Activated T-helper 1 cell treated with anti-CD3 and anti-CD28 coated beads, Interleukin-12 subunit alpha, Interleukin-12 subunit beta, Interleukin-2, Interleukin-4 antibody, amounts not matched to agents 30 ng/mL and 10 ng/mL and 1 ng/mL, durations not matched to agents 14 hours and 24 hours and 36 hours (primary cell): ENCODE measurements at places on chromosomes 7 and 10. TPM values are rescaled to one million over a fixed set of nuclear protein-coding genes. Genes with fewer than 3 reads are reported as not detected.

The SEC31B gene
- total RNA-seq, result 42.3 and 50.5 TPM in 2 replicates

The ALOX5 gene
- 2.9 and 3.1 TPM in 2 replicates for total RNA-seq

GRCh38 chr10:48542471-48543181 is 62.2 kb downstream of the ARHGAP22 start:
- no peak overlapping the region for H3K27ac ChIP-seq
- no peaks in the 10 kb centered on the region for H3K4me1 ChIP-seq
- no peak overlapping the region for H3K4me3 ChIP-seq
- no peaks in the 10 kb centered on the region for H3K36me3 ChIP-seq

GRCh38 chr10:74460812-74461211 is 309.8 kb downstream of the ADK start:
- no peak overlapping the region for H3K4me3 ChIP-seq
- no peak overlapping the region for H3K27ac ChIP-seq
- no peaks in the 10 kb centered on the region for H3K27me3 ChIP-seq
- DNase-seq, result no peak

DNA sequence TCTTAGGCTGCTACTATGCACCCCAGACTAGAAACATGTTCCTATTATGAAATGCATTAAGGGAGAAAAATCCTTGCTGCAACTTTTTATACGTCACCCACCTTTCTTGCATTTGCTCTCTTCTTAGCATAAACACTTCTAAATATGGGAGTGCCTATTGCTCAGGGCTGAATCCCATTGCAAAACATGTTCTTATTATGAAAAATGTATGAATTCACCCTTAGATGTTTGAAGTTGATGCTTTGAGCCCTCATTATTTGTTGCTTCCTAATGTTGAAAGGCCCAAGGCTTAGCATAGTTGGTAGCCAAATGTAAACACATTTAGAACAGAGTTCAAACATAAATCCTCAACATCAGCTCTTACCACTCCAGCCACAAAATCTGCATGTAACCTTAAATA is 52.8 kb downstream of the BMPER start:
- no peak for DNase-seq
- H3K4me1 ChIP-seq, result no peaks in the 10 kb centered on the region
- H3K27ac ChIP-seq, result no peak overlapping the region
- H3K4me3 ChIP-seq, result no peak overlapping the region
- no peaks in the 10 kb centered on the region for H3K36me3 ChIP-seq

- H3K27ac ChIP-seq, result no peak overlapping the region
- peaks cover 6% of the 10 kb centered on the region for H3K4me1 ChIP-seq
- H3K36me3 ChIP-seq, result no peaks in the 10 kb centered on the region
- H3K4me3 ChIP-seq, result no peak overlapping the region
- peaks cover 15% of the 10 kb centered on the region for H3K27me3 ChIP-seq
These were observed 55.5 kb downstream of the KLF6 start for GRCh38 chr10:3729397-3729976.

GRCh38 chr10:32386623-32387260 is 39.8 kb upstream of the EPC1 start:
- H3K27ac ChIP-seq, result no peak overlapping the region
- H3K36me3 ChIP-seq, result no peaks in the 10 kb centered on the region
- H3K4me3 ChIP-seq, result no peak overlapping the region
- peaks cover 2% of the 10 kb centered on the region for H3K27me3 ChIP-seq
- peaks cover 9% of the 10 kb centered on the region for H3K4me1 ChIP-seq

DNA sequence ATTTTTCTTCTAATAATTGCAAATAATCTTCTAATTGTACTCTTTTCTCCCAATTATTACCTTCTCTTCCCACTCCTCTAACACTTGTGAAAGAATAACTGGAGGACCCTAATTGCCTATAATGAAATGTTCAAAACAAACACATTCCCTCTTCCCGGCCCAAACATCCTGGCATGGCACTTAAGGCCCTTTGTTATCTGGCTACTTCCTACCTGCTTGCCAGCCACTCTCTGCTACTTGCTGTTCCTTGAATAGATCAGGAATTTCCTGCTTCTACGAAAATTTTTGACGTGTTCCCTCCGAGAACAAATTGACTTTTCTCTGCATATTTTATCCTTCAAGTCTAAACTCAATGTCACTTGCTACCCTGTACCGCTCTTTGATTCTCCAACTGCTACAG is 56.1 kb upstream of the NOBOX start:
- no peaks in the 10 kb centered on the region for H3K4me1 ChIP-seq
- H3K4me3 ChIP-seq, result no peak overlapping the region
- no peaks in the 10 kb centered on the region for H3K36me3 ChIP-seq
- H3K27ac ChIP-seq, result no peak overlapping the region
- no peak for DNase-seq

DNA sequence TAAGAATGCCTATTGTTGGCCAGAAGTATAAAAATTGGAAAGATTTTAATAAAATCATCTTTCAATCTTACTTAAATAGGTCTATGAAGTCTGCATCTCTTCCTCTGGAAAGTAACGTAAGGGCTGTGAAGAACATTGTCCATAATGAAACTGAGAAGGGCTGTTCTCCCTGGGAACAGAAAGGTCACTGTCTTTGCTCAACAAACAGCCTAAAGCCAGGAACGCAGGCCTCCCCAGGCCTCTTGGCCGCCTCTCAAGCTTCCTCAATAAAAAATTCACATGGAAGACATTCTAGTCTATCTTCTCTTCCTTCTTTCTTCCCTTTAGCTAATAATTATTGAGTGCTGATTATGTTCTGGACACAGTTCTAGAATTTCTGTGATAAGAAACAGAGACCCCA is 9.1 kb upstream of the IDI2 start:
- no peaks in the 10 kb centered on the region for H3K27me3 ChIP-seq
- peaks cover 20% of the 10 kb centered on the region for H3K36me3 ChIP-seq
- no peak for DNase-seq
- no peak overlapping the region for H3K4me3 ChIP-seq
- H3K4me1 ChIP-seq, result peaks cover 13% of the 10 kb centered on the region
